Posterior vena cava (tissue), 2 donors: ENCODE measurements at places on chromosomes 12 and 14. TPM values are rescaled to one million over a fixed set of nuclear protein-coding genes. Genes with fewer than 3 reads are reported as not detected.

GRCh38 chr14:22296722-22297121 lies 292.3 kb downstream of the DAD1 start:
- no peak for DNase-seq

- no peak for DNase-seq
Observed at GRCh38 chr12:15672671-15673270, 116.4 kb downstream of the EPS8 start.

- DNase-seq = no peak
Observed at GRCh38 chr14:50783563-50783962, 47.4 kb downstream of the NIN start.

DNA sequence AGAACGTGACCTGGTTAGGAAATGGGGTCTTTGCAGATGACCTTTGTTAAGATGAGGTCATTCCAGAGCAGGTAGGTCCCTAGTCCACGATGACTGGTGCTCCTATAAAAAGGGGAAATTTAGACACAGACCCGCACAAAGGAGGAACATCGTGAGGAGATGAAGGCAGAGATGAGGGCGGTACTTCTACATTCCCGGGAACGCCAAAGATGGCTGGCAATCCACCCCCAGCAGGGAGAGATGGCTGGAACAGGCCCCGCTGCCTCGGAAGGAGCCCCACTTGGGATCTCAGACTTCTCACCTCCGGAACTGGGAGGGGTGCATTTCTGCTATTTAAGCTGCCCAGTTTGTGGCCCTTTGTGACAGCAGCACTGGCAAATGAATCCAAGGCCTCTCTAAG lies 85.0 kb downstream of the ITPK1 start:
- no peak for DNase-seq

DNA sequence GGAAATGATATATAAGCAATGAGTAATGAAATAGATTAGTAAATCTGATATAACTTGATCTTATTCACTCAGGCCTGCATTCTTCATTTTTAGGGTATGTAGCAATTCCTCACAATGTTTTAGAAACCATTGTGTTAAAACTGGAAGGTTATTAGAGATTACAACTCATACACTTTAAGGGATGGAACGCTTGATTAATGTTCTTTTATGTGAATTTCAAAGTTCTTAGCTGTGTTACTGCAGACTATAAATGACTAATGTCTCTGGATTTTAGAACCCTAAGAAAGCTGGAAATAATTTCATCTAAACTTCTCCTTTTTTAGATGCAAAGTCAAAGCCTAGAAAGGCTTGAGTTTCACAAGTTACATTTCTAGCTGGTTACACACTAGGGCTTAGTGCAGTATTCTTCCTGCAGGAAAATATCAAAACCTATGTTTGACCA lies 148.2 kb upstream of the CLEC14A start:
- DNase-seq = no peak

- DNase-seq = no peak
Observed at GRCh38 chr12:120771097-120771496, 45.5 kb downstream of the ACADS start.

GRCh38 chr12:58877243-58877743 lies 43.0 kb downstream of the LRIG3 start:
- DNase-seq = no peak

DNA sequence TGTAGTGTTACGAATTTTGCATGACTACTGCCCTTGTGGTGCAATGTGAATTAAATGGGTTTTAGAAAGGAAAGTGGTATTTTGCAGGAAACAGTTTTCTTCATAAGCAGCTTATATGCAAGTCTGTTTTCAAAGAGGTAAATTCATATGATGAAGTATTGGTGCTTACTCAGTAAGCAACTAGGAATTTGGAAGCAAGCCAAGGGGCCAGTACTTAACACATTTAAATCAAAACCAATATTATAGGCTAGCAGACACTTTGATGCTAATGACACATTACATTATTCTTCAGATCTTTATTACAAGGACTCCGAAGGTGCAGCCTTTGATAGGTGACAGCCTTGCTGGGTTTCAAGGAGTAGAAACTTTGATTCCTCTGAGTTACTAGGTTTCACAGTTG lies 23.1 kb downstream of the MGAT4C start:
- no peak for DNase-seq

GRCh38 chr14:67710209-67710608 lies 8.5 kb downstream of the RDH12 start:
- no peak for DNase-seq

DNA sequence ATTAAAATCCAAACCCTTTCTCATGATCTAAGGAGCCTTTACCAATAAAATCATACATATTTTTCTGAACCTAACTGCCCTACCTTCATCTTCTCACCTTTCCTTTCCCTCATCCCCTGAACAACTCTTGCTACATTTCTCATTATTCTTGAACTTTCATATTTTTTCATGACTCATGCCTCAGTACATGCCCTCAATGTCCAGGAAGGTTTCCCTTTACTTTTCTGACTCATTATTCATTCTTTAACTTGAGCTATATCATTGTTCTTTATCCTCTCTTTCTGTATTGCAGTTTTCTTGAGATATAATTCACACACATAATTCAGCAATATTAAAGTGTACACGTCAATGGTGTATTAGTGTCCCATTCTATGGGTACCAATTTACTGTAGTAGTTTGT lies 231.0 kb downstream of the ALG10B start:
- no peak for DNase-seq

DNA sequence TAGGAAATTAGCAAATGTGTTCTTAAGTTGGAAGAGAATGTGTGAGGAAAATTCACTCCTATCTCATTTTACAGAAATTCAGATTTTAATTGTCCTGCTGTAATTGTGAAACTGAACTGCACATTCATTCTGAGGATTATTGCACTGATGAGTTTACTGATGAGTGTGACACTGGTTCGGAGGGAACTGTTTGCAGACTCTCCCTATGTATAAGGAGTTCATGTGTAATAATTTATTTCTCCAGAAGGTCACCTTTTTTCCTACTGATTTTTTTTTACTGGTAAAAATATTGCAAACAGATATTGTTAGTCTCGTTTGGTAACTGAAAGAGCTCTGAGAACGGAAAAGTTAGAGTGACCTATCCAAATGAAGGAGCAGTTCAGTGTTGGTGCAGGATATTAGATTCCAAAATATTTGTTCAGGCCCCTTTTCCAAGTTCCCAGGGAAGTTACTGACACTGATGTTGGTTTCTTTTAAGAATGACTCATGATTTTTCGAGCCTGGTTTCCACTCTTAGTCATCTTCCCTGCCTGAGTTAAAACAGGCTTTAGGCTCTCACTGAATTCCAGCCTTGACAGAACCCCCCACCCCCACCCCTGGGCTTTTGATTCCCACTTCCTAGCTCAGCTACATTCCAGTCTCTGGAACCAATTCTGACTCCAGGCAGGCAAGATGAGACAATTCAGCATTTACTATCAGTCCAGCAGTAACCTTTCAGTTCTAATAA lies 18.4 kb downstream of the ANO6 start:
- no peak for DNase-seq

DNA sequence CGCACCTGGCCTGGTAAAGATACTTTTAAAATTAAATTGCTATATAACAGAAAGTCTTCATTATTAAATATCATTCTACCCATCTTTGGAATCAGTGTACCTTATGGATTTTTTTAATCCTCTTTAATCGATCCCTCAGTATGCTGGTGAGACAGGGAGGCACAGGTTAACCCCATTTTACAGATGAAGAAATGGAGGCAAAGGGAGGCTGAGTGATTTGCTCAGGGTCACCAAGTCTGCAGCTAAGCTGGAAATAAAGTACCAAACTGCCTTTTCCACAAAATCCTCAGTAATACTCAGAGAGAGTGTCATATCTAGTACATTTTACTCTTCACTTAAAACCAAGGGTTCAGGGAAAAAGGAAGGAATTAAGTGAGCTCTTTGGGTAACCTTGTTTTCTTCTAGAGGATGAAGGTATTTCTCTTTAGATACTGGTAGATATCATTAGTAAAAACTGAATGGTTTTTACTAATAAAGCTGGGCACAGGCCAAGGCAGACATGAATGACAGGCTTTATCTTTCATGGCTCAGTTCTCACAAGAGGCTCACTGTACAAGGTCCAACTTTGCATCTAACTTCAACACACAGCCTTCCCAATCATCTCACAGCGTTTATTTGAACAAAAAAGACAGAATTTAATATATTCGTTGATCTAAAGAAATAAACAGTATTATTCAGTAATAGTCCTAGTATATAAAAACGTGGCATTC lies 35.3 kb upstream of the TTC7B start:
- DNase-seq = no peak

GRCh38 chr12:52605542-52605941 lies 4.3 kb upstream of the KRT72 start:
- DNase-seq = no peak

DNA sequence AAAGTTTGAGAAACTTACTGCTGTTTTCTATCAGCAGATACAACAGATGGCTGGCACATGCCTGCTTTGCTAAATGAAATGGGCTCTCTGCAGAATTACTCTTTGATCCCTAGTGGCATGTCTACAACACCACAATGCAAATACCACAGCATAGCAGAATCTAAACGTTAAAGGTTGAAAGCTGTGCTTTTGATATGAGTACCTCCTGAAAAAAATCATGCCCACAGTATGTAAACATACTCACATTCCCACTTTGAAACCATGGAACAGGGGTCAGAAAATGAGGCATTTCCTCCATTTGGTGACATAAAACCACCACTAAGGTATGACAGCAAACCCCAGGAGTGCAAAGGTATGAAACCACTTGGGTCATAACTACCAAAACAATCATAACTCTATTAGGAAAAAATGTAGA lies 7.5 kb downstream of the WIF1 start:
- DNase-seq = no peak

DNA sequence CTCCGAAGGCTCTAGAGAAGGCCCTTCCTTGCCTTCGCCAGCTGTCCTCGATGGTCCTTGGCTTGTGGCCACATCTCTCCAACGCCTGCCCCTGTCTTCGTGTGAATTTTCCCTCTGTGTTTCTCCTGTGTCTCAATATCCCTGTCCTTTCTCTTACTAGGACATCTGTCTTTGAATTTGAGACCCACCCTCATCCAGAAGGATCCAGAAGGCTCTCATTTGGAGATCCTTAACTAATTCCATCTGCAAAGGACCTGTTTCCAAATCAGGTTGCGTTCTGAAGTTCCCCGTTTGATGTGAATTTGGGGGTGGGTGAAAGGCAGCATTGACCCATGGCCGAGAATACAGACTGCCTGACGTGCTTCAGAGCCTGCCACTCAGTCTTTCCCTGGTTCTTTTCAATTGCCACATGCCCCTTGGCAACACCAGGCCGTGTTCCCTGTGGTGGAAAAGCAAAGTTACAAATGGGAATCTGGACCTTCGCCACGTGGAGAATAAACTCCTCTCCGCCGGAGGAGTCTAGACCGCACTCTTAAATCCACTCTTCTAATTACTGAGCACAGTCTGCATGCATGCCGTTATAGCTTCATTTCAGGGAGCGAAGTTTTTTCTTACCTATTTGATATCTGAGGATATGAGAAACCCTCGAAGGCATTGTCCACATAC lies 158.8 kb downstream of the TMEM132C start:
- DNase-seq = no peak

- DNase-seq = no peak
Observed at GRCh38 chr12:77610446-77610845, 220.2 kb upstream of the NAV3 start.

DNA sequence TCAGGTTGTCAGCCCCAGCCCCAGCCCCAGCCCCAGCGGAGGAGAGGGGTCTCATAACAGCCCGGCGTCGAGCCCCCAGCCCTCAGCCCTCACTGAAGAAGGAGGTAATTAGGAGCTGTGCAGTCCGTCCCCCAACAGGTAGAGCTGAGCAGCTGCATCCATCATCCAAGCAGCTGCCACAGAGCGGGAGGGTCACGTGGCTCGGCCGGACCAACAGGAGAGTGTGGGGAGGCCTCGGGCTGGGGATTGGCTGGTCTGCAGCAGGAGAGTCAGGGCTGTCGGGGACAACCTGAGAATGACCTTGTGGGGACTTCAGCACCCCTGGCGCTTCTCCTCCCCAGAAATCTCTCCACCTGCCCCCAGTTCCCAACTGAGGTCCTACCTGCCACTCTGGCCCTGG lies 29.6 kb downstream of the SMUG1 start:
- DNase-seq = no peak

DNA sequence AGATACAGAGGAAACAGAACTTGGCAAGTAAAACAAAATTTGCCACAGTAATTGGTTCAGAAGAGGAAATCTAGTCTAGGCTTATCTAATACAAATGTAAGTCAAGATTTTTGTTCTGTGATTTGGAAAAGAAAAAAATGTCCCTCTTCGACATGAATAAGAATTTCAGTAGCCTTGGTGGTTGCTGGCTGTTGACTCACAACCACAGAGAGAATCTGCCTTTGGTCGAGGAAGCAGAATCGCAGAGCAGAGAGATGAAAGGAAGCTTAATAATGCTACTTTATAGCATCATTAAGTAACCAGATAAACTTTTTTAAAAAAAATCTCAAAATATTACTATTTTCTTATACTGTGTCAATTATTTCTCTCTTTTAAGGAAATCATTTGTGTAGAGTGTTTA lies 1096.6 kb downstream of the FLRT2 start:
- DNase-seq = no peak

- no peak for DNase-seq
Observed at GRCh38 chr12:66140731-66141130, 10.2 kb upstream of the LLPH start.

- no peak for DNase-seq
Observed at GRCh38 chr12:124392271-124392666, 97.4 kb downstream of the RFLNA start.

- DNase-seq = peak; percentile 56
Observed at GRCh38 chr12:74541074-74541473, 3.4 kb downstream of the ATXN7L3B start.

DNA sequence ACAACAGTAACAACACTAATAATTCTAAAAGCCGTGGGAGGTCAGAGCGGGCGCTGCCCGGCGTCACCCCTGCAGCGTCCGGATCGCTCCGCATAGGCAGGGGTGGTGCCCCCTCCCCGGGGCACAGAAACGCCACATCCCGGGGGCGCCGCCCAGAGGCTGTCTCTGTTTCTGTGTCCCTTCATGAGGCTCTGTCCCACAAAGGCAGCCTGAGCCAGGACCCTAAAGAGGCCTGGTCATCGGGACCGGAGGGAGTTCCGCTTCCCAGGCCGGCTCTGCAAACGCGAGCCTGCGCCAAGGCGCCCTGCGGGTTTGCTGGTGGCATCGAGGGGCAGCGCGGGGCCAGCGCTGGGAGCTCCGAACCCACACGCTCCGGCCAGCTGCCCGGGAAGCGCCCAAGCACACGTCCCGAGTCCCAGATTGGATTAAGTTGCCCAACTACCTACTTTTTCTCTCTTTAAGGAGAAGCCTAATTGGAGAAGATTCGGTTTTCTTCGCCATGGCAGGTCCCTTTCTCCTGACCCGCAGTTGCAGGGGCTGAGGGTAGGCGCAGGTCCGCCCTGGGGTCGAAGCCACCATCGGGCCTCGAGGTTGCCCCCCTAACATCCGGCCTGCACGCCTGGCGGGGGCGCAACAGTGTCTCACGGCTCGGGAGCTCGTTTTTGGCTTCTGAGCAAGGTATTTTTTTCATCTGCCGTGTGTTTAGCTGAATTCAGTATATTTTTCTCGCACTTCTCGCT lies 421.7 kb downstream of the VRK1 start:
- DNase-seq = no peak

GRCh38 chr14:74595006-74595735 lies 16.9 kb downstream of the LTBP2 start:
- DNase-seq = peak; percentile 95

DNAJC22 gene
- not detected for total RNA-seq

EXD2 gene
- total RNA-seq = 21.0 TPM

ADIPOR2 gene
- total RNA-seq = 40.1 TPM

AHNAK2 gene
- total RNA-seq = 274 TPM

GLIPR1L1 gene
- not detected for total RNA-seq

IPO4 gene
- total RNA-seq = 24.9 TPM

KRT5 gene
- not detected for total RNA-seq

ESRRB gene
- total RNA-seq = 0.95 TPM

TMEM260 gene
- 13.3 TPM for total RNA-seq

P3H3 gene
- total RNA-seq = 59.9 TPM

NEDD8 gene
- total RNA-seq = 125 TPM
